ENCODE measurements at places on chromosomes 3 and 15.

- no peak for DNase-seq
These were observed 71.1 kb downstream of the ALDH1A2 start for GRCh38 chr15:57994221-57995049.

DNA sequence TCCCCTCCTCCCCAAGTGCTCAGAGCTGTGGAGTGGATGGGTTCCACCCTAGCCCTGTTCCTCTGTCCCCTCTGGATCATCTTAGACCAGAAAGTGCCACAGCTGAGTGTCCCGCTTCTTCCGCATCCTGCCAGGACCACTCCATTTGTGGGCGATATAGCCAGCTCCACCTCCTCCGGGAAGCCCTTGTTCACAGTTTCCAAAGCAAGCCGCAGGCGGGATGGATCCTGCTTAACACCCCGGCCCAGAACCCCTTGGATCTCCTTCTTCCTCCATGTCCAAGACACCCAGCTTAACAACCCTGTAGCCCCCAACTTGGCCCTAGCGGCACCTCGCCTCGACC, 490 bp upstream of the ALAS1 start:
- DNase-seq: no peak

DNA sequence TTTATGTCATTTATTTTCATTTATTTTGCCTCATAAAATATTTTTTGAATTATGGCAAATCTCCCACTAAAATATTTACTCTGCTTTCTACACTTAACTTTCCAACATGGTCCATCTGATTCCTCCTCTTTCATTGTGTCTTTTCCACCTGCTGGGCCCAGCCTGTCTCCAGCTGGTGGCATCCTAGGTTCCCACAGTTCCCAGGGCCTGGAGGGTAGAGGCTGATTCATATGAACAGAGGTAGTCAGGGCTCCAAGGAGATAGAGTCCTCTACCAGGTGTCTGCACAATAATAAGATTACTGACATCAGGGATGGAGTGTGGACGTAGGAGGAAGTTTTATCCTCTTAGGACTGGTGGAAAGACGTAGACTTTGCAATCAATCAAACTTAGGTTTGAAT, 14.3 kb downstream of the ZBTB38 start:
- no peak for DNase-seq

DNA sequence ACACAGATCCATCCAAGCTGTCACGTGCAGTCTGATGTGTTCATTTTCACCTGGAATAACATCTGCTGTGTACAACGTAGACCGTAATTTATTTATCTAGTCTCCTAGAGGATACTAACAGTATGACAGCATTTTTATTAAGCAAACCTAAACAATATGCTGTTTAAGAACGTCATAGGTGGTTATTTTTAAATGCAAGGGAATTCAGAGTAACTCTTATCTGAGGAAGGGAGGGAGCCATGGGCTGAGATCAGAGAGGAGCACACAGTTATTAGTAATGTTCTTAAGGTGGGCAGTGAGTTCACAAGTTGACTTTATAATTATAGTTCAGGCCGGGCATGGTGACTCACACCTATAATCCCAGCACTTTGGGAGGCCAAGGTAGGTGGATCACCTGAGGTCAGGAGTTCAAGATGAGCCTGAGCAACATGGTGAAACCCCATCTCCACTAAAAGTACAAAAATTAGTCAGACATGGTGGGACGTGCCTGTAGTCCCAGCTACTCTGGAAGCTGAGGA, 193.6 kb downstream of the UACA start:
- no peak for DNase-seq

DNA sequence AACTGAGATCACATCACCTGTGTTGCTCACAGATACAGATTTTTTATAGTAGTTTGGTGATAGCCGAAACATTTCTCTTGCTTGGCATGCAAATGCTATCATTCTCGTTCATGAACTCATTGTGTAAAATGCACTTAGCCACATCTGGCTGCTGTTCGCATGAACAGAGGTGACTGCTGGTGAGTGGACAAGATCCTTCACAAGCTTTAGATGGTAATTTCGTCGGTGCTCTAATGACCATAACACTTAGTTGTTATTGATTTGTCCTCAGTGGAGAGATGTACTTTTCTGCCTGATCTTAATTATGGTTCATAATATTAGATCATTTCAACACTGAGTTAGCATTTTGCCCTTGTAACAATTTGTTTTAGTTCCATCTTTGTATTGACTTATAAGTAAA, 13.8 kb downstream of the LRRN1 start:
- DNase-seq: no peak

- no peak for DNase-seq
These were observed 7.8 kb upstream of the GPR171 start for GRCh38 chr3:151210676-151211381.

DNA sequence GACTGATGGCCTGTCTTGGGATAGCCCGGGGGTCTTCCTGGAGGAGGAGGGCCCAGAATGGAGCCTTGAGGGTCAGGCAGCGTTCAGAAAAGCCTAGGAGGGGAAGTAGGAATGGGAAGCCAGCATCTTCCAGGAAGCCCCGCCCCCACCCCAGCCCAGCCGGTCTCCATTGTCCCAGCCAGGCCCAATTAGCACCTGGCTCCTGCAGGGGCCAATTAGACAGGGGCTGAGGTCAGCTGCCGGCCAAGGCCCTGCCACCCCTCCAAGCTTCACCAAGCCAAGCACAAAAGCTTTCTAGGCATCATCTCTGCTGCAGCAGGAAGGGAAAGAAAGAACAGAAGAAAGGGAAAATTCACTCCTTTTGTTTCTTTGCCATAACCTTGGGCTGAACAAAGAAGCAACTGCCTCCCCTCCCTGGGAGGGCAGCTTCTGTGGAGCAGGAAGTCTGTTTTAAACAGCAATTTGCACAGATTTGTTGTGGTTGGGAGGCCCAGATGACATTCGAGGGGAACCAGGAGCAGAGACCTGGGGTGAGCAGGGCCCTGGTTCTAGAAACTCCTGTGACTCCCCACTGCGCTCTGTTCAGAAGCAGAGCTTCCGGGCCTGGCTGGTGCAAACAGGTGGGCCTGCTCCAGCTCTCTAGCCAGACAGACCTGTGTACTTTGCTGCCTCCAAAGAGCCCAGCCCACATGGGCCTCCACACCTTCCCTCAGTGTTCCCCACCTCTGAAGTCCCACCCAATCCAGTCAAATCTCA, 47.7 kb downstream of the CYP11A1 start:
- DNase-seq: no peak

DNA sequence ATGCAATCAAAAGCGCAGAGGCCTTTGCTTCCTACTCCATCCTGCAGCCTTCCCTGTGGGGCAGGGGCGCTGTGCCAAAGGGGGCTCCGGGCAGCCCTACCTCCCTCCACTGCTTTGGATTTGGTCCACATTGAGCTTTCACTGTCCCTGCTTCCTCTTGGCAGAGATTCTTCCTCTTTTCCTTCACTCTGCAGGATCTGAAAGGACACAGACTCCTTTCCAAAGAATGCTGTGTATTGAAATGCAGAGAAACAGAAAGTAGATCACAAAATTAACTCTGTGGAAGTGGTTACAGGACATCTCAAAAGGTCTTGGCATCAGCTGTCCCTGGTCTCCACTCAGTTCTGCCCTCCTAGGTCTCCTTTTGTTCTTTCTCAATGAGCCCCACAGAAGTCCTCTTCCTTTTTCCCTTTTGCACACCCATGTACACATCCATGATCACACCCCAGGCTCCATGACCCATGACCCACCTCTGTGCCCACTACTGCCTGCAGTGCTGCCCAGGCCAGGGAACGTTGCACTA, 64.1 kb downstream of the CCR1 start:
- DNase-seq: no peak

DNA sequence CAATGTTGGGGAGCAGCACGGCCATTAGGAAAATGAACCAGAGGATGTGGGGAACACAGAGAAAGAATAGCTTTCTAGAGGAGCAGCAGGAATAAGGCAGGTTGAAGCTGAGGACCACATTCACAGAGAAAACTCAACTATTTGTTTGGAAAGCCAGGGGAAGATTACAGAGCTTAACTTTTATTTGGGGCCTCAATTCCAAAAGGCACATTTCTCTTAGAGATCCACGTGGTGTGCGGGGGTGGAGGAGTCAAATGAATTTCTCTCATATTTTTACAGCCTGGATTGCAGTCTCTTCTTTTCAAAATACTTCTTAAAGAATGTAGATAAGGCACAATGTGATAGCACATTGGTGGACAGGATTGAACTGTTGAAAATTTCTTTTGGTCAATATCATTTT, 253.7 kb downstream of the ROBO1 start:
- DNase-seq: no peak

- no peak for DNase-seq
These were observed 106.5 kb downstream of the SUCNR1 start for GRCh38 chr3:151979906-151980305.

- no peak for DNase-seq
These were observed 45.4 kb upstream of the TIPARP start for GRCh38 chr3:156628836-156629618.

GRCh38 chr3:78140866-78141265, 1101.0 kb downstream of the ROBO2 start:
- no peak for DNase-seq

- DNase-seq: no peak
These were observed 61.9 kb downstream of the TM4SF4 start for GRCh38 chr3:149536429-149536828.

GRCh38 chr3:113775516-113775915, 28.7 kb downstream of the ATP6V1A start:
- no peak for DNase-seq

GRCh38 chr3:115628075-115628412, 4.7 kb downstream of the GAP43 start:
- DNase-seq: no peak

- DNase-seq: no peak
These were observed 233.2 kb upstream of the SEMA6D start for GRCh38 chr15:47484059-47484458.

DNA sequence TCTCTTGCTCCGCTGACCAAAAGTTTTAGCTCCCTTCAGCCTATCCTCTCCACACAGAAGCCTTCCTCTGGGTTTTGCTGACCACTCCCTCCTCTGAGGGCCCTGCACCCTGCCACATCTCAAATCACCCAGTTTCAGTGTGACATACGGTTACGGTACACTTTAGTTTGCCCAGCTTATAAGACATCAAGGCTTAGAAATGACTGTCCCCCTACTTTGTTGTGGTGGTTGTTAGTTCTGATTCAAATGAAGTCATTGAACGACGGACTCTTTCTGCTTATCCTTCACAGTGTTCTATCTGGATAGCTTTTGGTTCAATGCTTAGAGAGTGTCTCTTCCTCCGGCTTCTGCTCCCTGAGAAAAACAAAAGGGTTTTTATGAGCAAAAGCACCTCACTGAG, 68.0 kb upstream of the NDUFB4 start:
- DNase-seq: no peak

DNA sequence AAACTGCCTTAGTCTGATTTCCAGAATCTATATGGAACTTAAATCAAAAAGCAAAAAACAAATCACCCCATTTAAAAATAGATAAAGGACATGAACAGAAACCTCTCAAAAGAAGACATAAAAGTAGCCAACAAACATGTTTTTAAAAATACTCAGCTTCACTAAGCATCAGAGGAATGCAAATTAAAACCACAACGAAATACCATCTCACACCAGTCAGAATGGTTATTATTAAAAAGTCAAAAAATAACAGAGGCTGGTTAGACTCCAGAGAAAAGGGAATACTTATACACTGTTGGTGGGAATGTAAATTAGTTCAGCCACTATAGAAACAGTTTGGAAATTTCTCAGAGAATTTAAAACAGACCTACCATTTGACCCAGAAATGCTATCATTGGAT, 367.9 kb downstream of the ZIC4 start:
- DNase-seq: no peak

DNA sequence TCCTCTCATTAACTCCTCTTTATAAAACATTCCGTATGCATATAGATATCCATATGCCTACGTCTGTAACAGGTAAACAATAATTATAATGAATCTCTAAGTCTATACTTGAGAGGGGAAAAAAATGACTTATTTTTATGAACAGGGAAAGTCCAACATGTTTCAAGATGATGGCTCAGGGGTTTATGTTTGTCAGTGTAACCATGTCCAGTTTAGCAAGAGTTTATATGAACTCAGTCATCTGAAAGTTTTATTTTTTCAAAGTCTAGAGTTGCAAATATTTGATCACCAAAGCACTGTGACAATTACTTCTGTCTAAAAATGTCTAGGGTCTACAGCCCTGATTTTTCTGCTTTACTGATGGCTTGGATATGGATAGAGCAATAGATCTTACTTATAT, 559.4 kb upstream of the KCNMB2 start:
- DNase-seq: no peak

GRCh38 chr3:102715030-102715697, 280.3 kb downstream of the ZPLD1 start:
- DNase-seq: no peak

DNA sequence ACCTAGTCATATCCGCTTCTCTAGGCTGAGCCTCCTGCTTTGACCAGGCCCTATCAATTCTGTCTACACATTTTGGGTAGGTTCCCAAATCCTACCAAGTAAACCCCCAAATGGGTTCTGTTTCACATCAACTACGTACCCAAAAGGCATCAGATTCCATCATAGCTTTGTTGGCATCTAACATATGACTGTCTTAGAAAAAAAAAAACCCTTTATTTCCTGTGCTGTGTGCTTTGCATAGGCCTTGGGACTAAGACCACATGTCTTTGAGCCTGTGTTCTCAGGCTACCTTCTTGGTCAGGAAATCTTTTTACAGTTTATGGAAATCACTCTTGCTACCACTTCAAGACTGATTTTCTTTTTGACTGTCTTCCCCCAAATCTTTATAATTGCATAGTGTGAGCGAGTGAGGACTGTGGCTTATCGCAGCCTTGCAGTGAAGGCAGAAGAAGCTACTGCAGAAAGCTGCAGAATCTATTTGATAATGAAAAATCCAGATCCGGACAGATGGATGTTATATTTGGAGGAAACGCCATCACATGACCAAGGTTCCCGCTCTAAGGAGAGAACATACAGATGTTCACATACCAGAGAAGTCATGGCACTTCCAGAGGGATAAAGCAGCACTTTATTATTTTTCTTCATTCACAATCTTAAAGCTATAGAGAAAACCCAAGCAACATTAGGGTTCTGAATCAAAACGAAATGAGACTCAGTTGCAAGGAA, 111.2 kb downstream of the EOMES start:
- DNase-seq: no peak

GRCh38 chr3:30356866-30357753, 249.3 kb upstream of the TGFBR2 start:
- no peak for DNase-seq

DNA sequence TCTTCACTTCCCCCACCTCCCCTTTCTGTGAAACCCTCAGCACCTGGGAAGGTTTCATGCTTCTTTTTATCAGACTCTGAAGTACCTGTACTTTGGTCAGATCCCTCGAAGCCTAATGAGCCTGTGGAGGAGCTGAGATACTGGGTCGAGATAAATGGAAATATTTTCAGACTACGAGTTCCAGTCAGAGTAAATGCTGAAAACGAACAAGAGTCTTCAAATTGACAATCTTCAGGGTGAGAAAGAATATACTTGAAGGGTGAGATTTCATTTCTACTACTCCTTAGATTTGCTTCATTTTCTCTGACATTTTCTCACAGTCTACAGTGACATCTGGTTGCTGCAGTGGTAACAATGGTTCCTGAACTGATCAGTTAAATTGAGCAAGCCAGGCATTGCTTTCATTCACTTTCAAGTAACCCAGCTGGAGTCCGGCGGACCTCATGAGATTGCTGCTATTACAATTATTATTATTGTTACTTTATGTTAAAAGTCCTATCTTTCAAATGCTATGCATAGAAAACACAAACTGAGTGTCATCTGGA, 337.2 kb downstream of the VGLL3 start:
- DNase-seq: no peak

GRCh38 chr15:99706557-99707303, 26.5 kb downstream of the LYSMD4 start:
- DNase-seq: no peak

- no peak for DNase-seq
These were observed 257.0 kb downstream of the SV2B start for GRCh38 chr15:91357011-91357410.

- DNase-seq: no peak
These were observed 120.1 kb upstream of the ARHGEF3 start for GRCh38 chr3:56921573-56922453.

All from CD4-positive, alpha-beta T cell treated with Interferon gamma for 1 hour (primary cell).